ENCODE measurements at places on chromosomes 5 and 9. TPM values are rescaled to one million over a fixed set of nuclear protein-coding genes. Genes with fewer than 3 reads are reported as not detected.

- peaks cover 18% of the 10 kb centered on the region for H3K4me1 ChIP-seq
- DNase-seq: no peak
- H3K27me3 ChIP-seq: no peaks in the 10 kb centered on the region
- peaks cover 6% of the 10 kb centered on the region for H3K36me3 ChIP-seq
- peak overlapping the region; percentile 89 for H3K27ac ChIP-seq
- H3K4me3 ChIP-seq: peak overlapping the region; percentile 82
These were observed 385 bp downstream of the LTC4S start for GRCh38 chr5:179794171-179794570.

GRCh38 chr5:57698086-57698485, 215.5 kb upstream of the ACTBL2 start:
- H3K4me1 ChIP-seq: no peaks in the 10 kb centered on the region
- no peaks in the 10 kb centered on the region for H3K36me3 ChIP-seq
- peaks cover 7% of the 10 kb centered on the region for H3K27me3 ChIP-seq
- no peak overlapping the region for H3K4me3 ChIP-seq
- no peak for DNase-seq

NUTM2F gene
- not detected for total RNA-seq

DIPK1B gene
- total RNA-seq: 1.1 TPM

SLC23A1 gene
- total RNA-seq: not detected

EXOC3 gene
- total RNA-seq: 99.5 TPM

Data from naive thymus-derived CD8-positive, alpha-beta T cell (primary cell).